ENCODE measurements at places on chromosomes 7 and 10.

GRCh38 chr10:114663626-114664025 is 5.6 kb upstream of the ABLIM1 start:
- DNase-seq = no peak

- no peak for DNase-seq
These were observed 11.3 kb upstream of the SMO start for GRCh38 chr7:129176916-129177710.

DNA sequence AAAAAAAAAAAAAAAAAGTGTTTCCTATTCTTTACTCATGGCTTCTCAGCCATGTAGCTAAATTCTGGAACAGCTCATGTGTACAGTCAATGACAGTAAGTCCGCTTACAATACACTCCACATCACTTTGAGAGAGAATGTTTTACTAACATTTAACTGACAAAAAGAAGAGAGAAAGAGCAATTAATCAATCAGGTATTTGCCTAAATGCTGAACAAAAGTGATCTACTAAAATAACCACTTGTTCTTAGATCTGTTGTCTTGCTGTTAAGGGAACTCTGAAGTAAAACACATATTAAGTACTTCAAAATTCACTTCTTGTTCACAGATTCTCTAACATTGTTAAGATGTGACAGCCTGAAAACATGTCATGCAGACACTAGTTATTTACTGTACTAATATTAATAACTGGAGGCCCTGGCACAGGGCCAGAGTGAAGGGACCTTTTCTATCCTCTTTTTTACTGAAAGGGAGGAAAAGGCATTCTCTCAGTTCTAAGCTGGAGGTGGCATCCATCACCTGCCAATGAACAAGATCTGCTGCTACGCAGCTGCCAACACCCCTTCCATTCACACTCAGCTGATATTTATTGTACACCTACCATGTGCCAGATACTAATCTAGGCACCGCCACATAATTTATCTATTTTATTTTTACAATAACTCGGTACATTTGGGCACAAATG is 72.6 kb downstream of the AHR start:
- no peak for DNase-seq

GRCh38 chr10:118365702-118366101 is 23.6 kb upstream of the FAM204A start:
- no peak for DNase-seq

- no peak for DNase-seq
These were observed 7.5 kb downstream of the HOXA4 start for GRCh38 chr7:27123007-27123476.

DNA sequence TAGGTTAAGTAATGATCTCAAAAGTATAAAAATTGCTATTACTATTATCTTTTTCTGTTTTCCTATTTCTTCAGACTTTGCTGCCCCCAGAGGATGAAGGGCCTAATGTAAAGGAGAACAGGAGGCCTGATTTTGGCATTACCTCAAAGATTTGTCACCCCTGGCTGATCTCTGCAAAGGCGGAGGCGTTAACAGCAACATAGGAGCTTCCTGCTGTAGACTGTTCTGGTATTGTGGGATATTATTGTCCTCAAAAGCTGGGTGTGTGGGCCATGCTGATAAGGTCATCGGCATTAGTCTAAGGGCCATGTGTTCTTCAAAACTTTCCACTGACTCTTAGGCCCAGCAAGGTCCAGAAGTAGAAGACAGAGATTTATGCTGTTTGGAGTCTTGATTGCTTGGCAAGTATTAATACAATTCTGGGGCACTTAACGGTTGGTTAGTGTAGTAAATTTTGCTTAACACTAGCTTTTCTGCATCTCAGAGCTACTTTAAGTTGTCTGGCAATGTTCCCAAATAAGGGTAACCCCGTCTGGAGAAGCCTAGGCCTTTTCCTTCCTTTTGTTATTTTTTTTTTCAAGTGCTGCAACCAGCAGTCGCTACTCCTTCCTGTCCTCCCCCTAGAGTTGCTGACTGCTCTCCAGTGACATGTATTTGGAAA is 14.0 kb upstream of the ENTPD1 start:
- DNase-seq = no peak

DNA sequence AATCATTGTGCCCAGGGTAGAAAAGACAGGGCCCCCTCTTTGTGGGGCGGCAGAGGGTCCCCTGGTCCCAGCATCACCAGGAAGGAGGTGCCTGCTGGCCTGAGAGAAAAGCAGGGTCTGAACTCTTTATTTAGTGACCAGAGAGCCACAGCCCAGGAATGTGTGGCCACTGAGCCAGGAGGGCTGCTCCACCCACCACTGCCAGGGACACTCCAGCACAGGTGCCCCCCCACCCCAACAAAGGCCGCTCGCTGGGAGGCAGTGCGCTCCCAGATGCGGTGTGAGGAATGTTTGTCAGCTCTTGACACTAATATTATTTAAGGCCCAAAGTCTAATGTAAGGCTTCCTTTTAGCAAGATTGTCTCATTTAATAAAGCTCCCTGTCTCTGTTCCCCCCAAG is 59.6 kb upstream of the ZMIZ1 start:
- DNase-seq = no peak

- no peak for DNase-seq
These were observed 49.6 kb downstream of the LAMB1 start for GRCh38 chr7:107953265-107953923.

- DNase-seq = no peak
These were observed 3.2 kb upstream of the LIPN start for GRCh38 chr10:88756660-88757059.

DNA sequence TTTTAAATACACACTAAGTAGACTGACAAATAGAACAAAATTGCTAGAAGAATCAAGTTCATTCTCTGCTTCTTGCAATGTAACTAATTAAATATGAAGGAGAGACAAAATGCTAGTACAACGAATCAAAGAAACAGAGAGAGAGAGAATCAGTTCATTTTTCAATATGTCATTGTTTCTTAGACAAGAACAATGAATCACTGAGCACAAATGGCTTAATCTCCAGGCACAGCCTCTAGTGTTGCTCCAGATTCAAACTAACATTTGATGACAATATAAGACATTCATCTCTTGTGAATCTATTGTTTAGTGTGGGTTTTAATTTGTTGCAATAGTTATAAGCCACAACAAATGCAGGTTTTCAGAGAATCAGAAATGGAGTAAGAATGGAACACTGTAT is 357.4 kb upstream of the TMEM229A start:
- no peak for DNase-seq

DNA sequence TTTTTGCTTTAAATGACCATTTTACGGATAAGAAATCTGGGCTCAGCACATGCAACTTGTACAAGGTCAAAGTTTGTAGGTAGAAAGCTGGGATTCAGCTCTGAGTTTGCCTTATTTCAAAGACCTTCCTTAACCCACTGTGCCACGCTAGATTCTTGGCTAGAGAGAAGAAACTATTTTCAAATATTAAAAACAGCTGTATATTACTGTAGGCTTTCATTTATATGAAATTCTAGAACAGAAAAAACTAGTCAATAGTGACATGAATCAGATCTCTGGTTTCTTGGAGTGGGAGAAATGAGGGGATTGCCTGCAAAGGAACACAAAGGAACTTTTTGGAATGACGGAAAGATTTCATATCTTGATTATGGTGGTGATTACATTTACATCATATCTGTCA is 53.0 kb upstream of the C1GALT1 start:
- no peak for DNase-seq

GRCh38 chr7:26417911-26418413 is 126.3 kb downstream of the SNX10 start:
- no peak for DNase-seq

- no peak for DNase-seq
These were observed 1.8 kb downstream of the WASL start for GRCh38 chr7:123746931-123747488.

DNA sequence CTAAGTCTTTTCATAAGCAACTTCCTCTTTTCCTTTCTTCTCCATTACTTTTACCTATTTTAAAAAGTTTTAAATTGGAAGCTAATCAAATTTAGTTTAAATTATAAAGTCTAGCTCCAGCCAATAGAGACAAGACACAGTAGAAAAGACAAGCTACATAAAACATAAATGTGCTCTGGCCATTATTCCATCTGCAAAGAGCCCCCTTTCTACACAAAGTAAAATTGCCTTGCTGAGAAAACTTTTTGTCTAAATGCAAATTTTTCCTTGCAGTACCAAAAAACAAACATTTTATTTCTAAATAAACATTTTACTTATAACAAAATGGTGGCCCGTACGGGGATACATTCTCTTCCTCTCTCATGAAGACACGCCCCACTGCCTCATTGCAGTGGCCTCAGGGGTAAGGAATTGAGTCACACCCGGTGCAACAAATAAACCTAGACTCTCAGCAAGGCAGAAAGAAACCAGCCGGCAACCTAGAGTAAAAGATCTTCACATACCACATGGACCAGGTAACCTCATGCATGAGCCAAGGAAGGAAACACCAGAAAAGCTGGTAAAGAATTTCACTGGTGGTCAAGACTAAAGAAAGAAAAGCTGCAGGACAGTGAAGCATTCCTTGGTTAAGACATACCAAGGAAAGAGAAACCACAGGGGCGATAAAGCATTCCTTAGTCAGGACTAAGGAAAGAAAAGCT is 71.6 kb upstream of the ZNF746 start:
- no peak for DNase-seq

DNA sequence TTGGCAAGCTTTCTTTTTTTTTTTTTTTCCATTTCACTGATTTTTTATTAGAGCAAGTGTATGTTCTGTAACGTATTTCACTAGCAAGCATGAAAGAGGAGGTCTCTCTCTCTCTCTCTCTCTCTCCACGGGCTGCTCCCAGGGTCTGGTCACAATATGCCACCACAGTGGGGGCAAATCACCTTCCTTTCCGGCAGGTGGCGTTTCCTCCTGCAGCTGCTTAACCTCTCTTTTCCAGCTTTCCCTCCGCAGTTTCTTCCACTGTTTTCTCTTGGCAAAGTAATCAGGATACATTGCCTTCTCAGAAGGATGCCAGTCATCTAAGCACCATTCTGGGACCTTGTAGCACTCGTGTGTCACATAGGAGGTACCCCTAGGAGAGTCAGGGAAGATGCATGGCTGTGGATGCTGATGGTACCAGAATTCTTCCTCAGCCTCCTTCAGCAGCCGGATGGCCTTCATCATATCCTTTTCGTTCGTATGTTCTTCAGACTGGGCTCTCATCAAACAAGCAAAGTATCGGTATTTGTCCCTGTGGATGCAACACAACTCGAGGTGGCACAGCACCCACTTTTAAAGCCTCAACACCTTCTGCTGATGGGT is 197.3 kb upstream of the PODXL start:
- no peak for DNase-seq

- no peak for DNase-seq
These were observed 7.9 kb upstream of the CYREN start for GRCh38 chr7:135178364-135178763.

DNA sequence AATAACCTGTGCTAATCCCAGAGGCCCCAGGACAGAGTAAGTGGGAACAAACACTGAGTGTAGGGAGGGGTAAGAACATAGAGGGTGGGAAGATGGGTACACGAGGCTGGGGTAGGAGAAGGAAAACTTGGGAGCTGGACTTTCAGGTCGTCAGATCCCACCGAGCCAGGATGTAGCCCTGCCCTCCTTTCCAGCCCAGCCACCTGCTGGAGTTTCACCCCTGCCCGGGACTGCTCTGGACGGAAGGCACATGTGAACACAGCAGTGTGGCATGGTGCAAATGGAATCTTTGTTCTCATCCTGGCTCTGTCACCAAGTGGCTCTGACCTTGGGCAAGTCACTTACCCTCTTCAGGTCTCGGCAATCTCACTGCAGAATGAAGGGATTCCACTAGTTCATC is 52.8 kb downstream of the PODXL start:
- DNase-seq = no peak

DNA sequence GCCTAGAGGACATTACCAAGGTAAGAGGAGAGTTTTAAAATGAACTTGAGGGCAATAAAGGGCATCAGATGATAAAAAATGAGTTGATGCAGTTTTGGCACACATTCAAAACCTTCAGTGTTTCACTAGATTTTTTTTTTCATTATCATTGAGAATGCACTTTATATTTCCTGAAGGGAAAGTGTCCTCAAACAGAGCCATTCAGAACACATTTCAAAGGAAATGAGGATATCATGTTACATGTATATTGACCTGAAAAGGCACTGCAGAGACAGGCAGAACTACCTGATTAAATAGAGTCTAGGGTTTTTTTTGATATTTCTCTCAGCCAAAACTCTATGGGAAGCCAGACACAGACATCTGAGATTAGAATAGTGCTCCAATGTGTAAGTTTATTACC is 454.0 kb downstream of the NEBL start:
- DNase-seq = no peak

DNA sequence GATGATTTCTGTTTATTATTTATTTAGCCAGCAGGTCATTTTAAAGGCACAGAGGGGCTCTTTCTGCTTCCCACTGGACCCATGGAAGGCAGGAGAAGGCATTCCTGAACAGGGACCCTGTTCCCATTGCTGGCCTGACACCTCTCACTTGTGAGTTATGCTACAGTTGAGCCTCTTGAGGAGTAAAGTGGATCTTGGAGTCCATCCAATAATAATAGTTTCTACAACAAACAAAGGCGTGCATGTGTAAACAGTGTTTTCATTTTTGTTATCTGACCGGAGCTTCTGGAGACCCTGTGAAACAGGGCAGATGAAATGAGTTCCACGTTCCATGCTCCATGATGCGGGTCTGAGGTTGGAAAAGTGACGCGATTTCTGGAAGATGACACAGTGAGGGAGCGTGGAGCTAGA is 127.3 kb upstream of the HABP2 start:
- DNase-seq = no peak

DNA sequence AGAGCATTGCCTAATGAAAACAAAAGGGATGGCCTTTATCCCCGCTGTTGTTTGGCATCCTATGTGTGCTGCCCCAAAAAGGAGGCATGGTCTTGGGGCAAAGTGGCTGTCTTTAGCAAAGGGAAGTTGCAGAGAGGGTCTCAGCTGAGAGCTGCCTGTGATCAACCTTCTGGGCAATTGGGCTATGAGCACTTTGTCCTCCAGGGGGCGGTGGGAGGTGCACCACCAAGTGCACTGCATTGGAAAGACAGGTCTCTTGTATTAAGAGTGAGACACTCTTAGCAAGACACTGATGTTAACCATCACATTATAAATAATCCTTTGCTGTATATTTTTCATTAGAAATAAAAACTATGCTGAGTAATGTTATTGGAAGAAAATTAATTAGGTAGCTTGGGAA is 314.8 kb downstream of the POM121L12 start:
- no peak for DNase-seq

DNA sequence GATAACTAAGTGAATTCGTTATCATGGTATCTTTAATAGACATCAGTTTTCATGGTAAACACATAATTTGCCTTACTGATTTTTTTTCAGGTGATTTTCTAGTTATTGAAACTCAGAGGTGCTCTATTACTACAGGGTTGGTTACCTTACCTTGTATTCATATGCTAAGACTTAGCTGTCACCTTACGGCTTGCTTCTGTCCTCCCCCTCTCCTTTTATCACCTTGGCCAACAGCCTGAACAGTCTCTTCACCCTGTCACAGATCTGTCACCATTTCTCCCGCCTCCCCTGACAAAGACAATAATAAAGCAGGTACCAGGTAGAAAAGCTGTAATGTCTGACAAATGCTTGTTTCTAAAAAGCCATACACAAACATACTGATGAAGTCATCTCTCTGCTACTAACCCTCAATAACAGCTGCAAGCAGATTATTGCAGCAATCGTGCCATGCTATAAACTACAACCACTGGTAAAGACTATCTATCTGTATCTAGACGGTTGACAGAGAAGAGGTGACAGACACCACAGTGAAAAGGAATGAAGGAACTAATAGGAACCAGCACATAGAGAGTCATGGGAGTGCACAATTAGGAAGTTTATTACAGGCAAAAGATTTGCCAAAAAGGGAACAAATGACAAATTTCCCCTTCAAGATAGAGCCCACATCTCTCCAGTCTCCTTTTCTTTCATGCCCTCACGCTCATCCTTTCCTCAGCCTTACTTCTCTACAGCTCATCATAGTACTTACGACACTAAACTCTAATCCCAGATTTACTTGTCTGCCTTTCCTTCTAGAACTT is 57.2 kb downstream of the ARHGAP12 start:
- DNase-seq = no peak

Measured in GM12892 (cell line).